ENCODE measurements at places on chromosomes 5 and 9.

DNA sequence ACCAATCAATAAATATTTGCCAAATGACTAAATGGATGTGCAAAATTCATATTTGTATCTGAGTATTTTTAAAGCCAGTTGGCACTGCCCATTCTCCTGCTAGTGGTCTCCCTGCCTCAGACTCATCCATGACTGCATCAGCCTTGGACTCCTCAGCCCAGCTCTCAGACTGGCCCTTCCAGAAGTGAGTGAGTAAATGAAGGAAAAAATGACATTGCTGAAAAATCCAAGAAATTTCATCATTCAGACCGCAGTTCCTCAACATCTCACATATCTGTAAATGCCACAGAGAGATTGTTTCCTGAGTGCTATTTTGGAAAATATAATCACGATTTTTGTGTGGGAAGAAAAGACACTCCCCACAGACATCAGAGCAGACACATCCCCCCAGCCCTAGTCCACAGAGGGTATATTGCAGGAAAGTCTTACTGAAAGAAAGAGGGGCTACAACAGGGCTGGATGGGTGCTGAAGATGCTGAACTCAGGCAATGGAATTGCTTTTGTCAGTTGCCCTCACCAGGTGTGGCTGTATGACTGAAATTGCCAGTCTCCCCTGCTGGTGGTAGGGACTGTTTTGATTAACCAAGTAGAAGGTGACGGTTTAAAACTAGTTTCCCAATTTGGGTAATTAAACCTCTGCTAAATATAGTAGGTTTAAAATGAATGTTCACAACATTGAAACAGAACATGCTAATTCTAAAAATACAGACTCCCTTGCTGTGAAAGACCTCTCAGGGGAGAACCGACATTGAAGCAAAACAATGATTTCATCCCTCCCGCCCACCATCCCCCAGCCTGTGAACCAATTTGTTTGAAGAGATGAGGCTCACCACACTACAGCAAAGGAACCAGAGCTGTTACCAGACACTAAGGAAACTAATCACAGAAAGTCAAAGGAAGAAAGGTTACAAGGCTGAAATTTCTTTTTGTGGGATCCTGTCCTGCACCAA lies 158.8 kb downstream of the DEPDC1B start:
- no peak for DNase-seq

DNA sequence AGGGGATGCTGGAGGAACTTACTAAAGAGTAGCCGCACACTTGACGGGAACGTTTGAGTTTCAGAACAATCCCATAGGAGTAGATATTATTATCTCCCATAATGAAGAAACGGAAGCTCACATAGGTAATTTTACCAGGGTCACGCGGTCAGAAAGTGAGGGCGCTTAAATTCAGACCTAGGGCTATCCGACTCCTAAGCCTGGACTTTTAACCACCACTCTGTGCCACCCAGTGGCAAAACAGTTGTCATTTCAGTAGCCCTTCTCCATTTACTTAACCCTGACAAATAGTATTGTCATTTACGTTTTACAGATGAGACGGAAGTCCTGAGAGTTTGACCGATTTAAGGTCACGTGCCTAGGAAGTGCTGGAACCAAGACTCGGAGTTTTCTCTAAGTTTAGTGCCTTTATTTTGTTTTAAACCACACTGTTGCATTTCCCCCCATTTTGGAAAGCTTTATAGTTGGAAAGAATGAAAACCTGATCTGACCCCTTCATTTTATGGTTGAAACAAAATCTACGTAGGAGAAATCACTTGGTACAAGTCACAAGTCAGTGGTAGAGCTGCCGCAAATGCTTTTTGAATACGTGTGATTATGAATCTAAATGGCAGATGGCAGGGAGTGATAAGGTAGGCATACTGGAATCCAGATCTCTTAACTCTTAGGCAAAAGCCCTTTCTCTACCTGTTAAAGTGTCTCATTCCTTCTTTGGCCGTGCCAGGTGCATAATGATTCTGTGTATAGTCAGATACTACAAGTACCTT lies 650 bp downstream of the MRRF start:
- no peak for DNase-seq

GRCh38 chr5:123549256-123549904 lies 37.4 kb downstream of the CSNK1G3 start:
- DNase-seq = no peak

DNA sequence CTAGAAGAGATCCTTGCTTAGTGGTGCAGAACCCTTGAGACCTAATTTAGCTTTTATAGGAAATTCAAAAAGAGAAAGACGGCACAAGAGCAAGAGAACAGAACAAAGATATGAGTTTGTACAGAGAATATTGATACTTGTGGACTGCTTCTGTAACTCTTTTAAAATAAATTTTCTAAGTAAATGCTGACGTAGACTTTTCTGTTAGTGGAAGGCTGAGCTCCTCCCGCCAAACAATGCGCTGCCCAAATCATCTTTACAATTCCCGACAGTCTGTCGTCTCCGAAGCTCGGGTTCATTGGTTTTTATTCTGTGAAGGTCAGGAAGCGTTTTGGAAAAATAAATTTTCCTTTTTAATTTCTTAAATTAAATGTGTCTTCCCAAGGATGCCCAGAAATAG lies 22.3 kb downstream of the RORB start:
- DNase-seq = no peak

GRCh38 chr5:81359108-81359507 lies 34.8 kb downstream of the ACOT12 start:
- peak; percentile 54 for DNase-seq

All from ecto neural progenitor cell (in vitro differentiated cells).